Activated naive CD4-positive, alpha-beta T cell (primary cell): ENCODE measurements at places on chromosomes 2 and 18.

- DNase-seq = no peak
Measured at GRCh38 chr2:97781981-97782380, 68.6 kb downstream of the ZAP70 start.

- no peak for DNase-seq
Measured at GRCh38 chr2:233336541-233336940, 17.8 kb upstream of the DGKD start.

- no peak for DNase-seq
Measured at GRCh38 chr2:27953077-27953476, 62.5 kb downstream of the BABAM2 start.

GRCh38 chr2:143451642-143452281, 322.5 kb downstream of the ARHGAP15 start:
- no peak for DNase-seq

- DNase-seq = no peak
Measured at GRCh38 chr2:133424876-133425275, 143.4 kb downstream of the NCKAP5 start.

DNA sequence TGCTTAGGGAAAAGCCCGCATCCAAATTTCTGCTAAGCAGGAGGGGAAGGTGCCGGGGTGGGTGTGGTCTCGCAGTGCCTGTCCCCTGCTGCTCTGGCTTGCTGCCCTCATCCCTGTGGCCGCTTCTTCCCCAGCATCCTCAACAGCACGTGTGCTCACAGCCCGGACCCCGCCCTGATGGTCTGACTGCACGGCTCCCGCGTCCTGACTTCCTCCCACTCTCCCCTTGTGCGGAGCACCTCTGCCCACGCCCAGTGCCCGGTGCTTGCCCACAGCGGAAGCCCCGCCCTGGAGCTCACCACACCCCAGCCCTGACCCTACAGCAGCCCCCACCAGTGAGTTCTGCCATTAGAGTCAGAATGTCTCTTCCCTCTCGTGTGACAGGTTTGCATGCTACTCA, 277.9 kb downstream of the NDUFA10 start:
- no peak for DNase-seq

DNA sequence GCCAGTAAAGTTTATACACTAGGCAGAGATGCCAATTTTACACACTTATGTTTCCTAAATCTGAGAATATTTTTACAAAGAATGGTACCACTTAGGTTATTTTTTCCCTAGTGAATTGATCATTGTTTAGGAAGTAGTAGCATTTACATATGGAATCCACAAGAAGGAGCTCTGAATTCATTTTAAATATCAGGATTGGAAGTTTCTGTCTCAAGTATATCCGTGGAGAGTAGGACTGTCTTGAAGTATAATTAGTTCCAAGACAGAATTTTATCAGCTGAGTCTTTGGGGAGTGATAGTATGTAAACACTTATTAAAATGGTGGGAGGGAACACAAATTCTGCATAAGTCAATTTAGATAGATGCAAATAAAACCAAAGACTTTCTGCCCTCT, 82.3 kb upstream of the FAM98A start:
- DNase-seq = no peak

GRCh38 chr2:19804639-19805260, 97.0 kb downstream of the TTC32 start:
- no peak for DNase-seq

GRCh38 chr2:197073701-197074433, 147.4 kb upstream of the PGAP1 start:
- no peak for DNase-seq

DNA sequence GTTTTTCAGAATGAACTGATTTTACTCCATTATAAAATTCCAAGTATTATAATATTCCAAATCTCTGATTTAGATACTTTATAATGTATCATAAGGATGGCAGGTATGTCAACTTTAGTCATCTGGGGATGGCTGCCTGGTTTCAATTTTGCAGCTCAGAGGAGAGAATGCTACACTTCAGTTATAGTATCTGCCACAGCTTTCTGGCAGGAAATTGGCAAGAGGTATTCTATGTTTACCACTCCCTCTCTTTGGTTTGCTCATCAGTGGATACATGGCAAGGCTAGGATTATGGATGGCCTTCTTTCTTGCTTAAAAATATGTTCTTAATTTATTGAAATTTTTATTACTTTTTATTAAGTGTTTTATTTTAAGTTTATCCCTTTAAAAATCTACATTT, 67.0 kb upstream of the TNFRSF11A start:
- no peak for DNase-seq

- no peak for DNase-seq
Measured at GRCh38 chr2:151904021-151904420, 75.8 kb upstream of the ARL5A start.

DNA sequence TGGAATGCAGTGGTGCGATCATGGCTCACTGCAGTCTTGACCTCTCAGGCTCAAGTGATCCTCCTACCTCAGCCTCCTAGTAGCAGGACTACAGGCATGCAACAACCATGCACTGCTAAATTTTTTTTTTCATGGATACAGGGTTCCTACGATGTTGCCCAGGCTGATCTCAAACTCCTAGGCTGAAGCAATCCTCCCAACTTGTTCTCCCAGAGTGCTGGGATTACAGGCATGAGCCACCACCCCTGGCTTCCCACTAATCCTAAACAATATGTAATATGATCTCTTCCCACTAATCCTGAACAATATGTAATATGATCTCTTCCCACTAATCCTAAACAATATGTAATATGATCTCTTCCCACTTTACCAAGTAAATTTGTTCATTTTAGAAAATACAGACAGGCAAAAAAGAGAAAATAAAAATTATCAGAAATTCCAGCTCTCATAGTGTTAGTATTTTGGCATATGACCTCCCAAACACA, 33.7 kb upstream of the C18orf32 start:
- DNase-seq = no peak

DNA sequence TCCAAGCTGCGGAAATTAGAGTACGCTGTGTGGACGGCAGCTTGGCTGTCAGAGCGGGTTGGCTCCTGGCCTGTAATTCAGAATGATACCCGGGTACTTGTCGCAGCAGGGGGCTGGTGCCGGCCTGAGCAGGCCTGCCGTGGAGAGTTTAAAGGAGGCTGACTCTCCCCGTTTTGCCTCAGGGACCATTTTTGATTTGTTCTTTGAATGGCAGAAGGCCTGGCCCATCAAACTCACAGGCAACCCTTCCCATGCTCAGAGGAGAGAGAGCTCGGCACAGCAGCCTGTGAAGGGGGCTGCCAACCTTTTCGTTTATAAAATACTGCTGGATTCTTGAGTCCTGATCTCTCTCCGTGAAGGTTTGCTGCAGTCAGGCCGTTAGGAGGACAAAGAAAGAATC, 151.3 kb downstream of the KLHL29 start:
- no peak for DNase-seq

GRCh38 chr2:61841286-61841685, 12.6 kb downstream of the FAM161A start:
- no peak for DNase-seq

DNA sequence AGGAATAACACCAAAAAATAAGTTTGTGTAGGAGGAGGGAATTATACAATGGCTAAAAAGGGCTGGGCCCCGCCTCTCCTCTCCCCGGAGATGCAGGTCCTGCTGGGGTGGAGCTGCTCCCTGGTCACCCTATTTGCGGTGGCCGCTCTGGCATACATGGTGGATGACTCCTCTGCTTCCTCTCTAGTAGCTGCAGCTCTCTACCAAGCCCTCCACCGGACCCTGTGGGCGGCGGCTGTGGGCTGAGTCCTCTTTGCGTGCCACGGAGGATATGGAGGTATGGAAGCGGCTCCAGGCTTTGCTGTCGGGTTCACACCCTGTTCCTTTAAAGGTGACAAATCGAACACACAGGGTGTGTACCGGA, 77.1 kb upstream of the SEC11C start:
- DNase-seq = no peak

DNA sequence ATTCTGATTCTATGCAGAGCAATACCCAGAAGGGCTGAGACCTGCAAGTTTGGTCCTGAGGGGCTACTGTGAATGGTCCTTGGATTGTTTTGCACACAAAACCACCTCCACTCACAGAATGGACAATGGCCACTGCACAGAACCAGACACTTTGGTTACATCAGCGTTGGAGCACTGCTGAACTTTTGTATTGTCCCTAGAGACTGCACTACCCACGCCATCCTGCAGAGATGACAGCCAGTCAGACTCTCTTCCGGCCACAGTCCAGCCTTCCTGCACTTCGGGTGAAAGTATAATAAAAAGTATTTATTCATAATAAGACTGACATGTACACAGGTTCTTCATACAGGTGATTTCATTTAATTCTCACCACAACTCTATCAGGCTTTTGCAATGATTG, 35.7 kb downstream of the CELF4 start:
- no peak for DNase-seq

DNA sequence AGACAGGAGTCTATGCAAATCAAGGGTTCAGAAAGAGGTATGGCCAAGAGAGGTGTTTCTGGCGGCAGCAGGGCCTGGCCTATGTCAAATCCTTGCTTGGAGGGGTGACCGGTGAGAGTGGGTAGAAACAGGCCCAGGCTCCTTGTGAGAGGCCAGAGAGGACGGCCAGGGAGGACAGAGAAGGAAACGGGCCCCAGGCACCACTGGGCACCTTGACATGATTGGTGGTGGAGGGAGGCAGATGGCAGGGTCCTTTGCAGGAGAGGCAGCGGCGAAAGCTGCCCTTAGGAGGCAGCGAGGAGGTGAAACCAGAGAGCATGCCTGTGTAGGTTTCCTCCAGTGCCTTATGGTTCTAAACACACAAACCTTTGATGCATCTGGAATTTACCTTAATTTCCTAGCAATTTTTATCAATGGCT, 6.2 kb downstream of the RAMP1 start:
- no peak for DNase-seq

DNA sequence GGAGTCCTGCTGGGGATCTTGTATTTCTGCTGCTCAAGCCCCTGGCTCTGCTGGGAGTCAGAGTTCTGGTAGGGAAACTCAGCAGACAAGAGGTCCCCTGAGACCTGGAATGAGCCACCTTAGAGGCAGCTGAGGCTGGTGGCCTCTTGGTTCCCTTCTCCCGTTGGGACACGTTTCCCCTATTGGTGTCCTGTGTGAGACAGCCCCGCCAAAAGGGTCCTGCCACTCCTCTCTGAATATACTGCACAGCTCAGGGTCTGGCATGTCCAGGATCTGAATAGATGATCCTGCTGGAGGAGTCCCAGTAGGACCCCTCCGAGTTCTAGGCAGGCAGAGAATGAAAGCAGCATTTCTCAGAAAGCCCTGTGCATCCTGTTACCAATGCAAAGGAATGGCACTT, 2.0 kb upstream of the RALB start:
- DNase-seq = no peak

- no peak for DNase-seq
Measured at GRCh38 chr18:8997634-8998033, 104.9 kb upstream of the NDUFV2 start.

DNA sequence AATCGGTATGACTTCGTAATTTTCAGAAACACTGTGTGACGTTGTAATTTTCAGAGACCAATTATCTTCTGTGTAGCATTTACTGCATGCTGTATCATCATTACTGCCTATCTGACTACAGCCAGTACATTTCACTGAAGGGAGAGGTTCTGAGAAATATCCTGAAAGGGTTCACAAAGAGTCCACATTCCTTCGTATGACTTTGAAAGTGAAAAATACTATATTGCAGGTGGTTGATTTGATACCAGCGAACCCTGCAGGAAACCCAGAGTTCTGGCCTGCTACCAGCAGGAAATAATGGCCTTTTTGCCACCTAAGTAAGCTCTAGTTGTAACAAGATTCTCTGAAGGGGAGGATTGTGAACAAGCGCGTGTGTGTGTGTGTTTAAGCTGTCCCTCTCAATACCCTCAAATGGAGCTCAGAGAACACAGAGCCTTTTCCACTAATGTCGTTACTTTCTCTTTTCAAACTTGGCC, 155.5 kb downstream of the ARHGAP28 start:
- no peak for DNase-seq

- DNase-seq = no peak
Measured at GRCh38 chr2:96526615-96527285, 9.8 kb upstream of the ARID5A start.

- no peak for DNase-seq
Measured at GRCh38 chr2:3253913-3254441, 123.6 kb downstream of the EIPR1 start.

- DNase-seq = no peak
Measured at GRCh38 chr2:5886462-5886861, 194.3 kb downstream of the SOX11 start.

DNA sequence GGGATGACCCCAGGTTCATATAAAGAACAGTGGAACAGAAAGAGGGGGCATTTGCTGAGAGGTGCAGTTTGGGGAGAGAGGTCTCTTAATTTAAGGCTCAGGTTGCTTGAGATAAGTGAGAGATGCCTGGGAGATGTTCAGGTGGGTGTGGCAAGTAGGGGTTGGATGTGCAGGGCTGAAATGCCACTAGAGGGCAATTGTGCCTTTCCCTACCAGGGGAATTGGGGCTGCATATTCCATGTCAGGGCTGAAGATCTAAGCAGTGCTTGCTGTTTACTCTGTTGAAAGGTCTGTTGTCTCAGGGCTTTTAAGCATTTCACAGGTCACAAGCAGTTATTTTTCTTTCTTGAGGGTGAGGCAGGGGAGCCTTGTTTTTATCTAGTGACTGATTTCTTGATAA, 7.8 kb downstream of the CCDC85A start:
- no peak for DNase-seq

DNA sequence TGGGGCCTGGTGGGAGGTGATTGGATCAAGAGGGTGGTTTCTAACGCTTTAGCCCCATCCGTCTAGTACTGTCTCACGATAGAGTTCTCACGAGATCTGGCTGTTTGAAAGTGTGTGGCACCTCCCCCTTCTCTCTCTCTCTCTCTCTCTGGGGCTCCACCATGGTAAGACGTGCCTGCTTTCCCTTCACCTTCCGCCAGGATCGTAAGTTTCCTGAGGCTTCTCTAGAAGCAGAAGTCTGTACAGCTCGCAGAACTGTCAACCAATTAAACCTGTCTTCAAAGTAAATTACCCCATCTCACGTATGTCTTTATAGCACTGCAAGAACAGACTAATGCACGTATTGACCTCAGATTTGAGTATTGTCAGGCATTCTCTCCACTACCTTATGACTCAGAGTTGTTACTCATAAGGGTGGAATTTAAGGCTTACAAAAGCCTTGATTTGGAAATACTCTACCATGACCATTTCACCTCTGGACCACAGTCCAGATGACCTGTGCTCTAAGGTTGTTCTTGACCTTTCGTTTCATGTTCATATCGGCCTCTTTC, 99.5 kb upstream of the AGAP1 start:
- no peak for DNase-seq

- DNase-seq = no peak
Measured at GRCh38 chr18:6920099-6920955, 190.8 kb downstream of the ARHGAP28 start.

DNA sequence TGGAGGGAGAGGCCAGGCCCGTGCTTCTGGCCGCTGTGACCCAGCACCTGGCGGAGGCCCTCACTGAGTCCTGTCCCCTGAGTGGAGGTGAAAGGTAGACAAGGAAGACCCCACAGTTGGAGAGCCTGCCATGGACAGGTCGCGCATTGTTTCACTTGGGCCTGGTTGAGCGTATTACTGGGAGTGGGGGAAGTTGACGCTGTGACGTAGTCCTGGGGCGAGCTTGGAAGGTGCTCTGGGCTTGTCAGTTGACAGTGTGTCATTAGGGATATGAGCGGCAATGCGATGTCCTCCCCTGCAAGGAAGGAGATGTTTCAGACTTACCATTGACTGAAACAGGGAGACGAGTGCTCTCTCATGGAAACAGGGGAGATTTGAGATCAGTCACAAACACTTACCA, 127.1 kb downstream of the SH3RF3 start:
- no peak for DNase-seq
